ENCODE measurements at places on chromosomes 7 and 10.

GRCh38 chr7:19090526-19090925, 26.9 kb downstream of the TWIST1 start:
- DNase-seq = no peak

DNA sequence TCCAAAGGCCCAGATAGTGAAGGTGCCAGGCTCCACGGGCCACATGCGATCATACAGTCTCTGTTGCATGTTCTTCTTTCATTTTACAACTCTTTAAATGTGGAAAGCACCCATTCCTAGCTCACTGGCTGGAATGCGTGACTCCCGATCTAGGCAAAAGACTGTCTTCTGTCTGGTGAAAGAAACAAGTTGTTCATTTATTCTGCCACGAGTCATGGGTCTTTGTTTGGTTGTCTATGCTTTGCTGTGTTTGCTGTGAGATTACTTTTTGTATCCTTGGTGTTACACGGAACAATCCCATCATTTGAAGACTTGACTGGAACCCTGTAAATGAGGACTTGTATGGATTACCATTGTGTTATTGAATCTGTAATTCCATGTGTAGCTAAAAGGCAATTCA, 41.9 kb downstream of the NPVF start:
- DNase-seq = no peak

DNA sequence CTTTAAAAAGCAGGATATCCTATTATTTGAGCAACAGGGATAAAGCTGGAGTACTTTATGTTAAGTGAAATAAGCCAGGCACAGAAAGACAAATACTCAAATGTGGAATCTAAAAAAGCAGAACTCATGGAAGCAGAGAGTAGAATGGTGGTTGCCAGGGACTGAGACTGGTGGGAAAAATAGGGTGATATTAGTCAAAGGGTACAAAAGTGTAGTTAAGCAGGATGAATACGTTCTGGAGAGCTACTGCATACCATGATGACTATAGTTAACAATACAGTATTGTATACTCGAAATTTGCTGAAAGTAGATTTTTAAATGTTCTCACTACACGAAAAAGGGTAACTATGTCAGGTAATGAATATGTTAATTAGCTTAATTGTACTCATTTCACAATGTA, 125.5 kb upstream of the VSTM2A start:
- no peak for DNase-seq

- DNase-seq = no peak
Measured at GRCh38 chr10:47283848-47284247, 16.1 kb upstream of the GDF10 start.

DNA sequence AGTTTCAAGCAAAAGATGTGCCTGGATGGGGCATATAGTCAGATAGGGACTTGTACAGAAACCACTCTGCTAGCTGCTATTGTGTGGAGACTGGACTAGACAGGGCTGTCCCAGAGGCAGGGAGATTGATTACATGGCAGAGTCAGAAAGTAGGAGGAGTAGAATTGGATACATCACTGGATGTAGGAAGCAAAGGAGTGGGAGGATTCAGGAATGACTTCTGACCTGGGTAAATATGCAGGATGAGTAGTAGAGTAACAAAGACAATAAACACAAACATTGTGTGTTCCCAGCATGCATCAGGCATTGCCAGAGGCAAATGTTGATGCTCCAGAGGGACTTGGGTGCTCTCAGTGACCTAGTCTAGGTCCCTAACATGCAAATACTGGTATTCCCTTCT, 30.9 kb upstream of the MAT1A start:
- DNase-seq = no peak

- no peak for DNase-seq
Measured at GRCh38 chr7:141515941-141516340, 35.3 kb upstream of the AGK start.

DNA sequence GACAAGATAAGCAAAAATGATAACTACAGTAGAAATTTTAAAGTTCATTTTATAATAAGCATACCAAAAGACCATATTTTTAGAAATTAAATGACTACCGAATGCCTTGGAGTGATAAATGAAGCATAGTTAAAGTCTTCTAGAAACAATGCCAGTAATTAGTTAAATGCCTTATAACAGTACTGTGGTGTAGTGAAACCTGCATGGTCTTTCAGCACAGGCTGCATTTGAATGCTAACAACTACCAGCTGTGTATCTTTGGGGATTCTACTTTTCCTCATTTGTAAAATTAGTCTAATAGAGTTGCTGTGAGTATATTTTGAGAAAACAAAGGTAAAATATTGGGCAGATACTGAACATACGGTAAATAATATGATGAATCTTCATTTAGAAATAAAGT, 25.1 kb downstream of the TSPAN12 start:
- no peak for DNase-seq

DNA sequence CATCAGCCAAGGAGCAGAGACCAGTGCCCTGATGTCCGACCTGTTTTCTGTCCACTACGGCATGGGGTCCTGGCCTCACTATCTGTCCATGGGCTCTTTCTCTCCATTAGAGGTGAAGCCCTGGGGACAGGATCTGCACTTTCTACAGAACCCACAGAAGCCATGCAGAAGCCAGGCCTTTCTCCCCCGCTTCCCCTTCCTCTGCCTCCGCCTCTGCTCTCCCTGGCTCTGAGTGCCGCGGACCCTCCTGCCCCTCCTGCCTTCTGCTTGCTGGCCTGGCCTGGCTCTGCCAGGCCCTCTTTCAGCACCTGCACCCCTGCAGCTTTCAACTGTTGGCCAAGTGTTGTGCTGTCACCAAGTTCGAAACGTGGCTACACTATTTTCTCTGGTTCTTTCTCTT, 439.8 kb upstream of the ZMIZ1 start:
- no peak for DNase-seq

GRCh38 chr7:28207486-28208158, 27.0 kb upstream of the JAZF1 start:
- no peak for DNase-seq

DNA sequence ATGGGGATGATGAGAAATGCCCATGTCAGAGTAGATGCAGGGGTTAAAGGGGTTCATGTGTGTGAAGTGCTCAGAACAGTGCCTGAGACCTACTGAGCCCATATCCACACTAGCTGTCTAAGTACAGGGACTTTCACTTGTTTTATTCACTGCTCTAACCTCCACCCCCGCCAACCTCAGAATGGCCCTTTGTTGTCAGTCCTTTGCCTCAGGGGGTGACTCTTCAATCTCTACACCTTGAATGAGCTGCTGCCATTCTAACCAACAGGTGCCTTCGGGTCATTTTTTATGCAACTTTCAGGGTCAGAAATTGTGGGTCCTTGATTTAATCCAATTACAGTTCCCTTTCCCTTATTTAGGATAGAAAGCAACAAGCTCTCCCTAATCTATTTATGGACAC, 26.2 kb downstream of the VSTM4 start:
- DNase-seq = no peak

DNA sequence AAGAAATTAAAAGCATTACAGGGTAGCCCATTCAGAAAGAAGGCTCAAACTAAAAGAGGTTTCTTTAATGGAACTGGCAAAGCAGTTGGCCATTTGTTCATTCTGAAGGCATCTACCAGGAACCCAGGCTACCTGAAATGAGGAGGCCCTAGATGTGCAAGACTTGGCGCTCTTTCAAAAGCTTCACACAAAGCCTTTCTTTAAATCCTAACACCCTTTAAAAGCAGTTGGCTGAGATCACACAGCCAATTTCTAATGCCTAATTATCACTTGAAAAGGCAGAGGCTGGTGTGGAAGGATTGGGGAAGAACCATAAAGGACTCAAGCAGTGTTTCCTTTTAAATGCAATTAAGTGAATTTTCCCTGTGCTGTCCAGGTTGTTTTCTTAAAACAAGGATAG, 23.2 kb downstream of the PPP1R17 start:
- no peak for DNase-seq

DNA sequence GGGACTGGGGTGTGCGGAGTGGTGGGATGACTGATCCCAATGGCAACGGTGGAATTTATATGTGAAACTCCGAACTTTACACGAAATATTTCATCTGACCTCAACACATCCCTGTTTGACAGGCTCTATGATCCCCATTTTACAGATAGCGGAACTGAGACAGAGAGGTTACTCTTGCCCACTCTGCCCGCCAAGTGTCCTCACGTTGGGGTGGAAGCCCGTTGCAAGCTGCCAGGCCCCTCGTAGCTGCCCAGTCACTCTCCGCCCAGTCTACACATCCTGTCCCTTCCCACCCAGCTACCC, 397 bp upstream of the NFE2L3 start:
- DNase-seq = no peak

DNA sequence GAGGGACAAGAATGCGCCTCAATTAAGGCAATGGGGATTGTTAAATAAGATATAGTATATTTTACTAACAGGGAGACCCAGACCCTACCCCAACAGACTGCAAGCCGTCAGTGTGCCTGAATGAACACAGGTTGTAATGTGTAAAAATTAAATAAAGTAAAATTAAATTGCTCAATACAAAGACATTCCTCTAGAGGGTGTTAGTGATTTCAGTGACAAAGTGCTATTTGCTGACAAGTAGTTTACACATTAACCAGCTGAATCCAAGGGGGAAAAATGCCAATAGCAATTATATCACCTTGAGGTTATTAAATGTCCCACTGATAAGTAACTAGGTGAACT, 110.5 kb downstream of the EBF3 start:
- DNase-seq = no peak

GRCh38 chr7:108423089-108423989, 32.9 kb downstream of the NRCAM start:
- no peak for DNase-seq

DNA sequence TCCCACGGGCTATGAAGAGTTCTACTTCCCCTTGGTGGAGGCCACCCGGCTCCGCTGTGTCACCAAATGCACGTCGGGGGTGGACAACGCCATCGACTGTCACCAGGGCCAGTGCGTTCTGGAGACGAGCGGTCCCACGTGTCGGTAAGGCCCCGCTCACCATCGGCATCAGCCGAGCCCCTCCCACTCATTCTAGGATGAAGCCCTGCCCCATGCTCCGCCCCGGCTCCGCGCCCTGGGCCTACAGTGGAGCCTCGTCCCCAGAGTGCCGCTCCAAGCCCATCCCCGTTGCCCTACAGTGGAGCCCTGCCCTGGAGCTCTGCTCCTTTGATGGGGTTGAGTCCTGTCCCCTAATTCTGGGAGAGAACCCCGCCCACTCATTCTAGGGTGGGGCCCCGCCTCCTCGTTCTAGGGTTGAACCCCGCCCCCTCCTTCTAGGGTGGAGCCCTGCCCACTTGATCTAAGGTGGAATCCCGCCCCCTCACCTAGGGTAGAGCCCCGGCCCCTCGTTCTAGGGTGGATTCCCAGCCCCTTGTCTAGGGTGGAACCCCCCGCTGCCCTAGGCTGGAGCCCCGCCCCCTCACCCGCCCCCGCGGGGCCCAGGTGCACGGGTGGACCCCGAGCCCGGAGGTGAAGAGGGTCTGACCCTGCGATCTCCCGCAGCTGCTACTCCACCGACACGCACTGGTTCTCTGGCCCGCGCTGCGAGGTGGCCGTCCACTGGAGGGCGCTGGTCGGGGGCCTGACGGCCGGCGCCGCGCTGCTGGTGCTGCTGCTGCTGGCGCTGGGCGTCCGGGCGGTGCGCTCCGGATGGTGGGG, 3.4 kb upstream of the MUC12 start:
- peak; percentile 87 for DNase-seq

- no peak for DNase-seq
Measured at GRCh38 chr7:17183630-17184328, 114.7 kb upstream of the AHR start.

DNA sequence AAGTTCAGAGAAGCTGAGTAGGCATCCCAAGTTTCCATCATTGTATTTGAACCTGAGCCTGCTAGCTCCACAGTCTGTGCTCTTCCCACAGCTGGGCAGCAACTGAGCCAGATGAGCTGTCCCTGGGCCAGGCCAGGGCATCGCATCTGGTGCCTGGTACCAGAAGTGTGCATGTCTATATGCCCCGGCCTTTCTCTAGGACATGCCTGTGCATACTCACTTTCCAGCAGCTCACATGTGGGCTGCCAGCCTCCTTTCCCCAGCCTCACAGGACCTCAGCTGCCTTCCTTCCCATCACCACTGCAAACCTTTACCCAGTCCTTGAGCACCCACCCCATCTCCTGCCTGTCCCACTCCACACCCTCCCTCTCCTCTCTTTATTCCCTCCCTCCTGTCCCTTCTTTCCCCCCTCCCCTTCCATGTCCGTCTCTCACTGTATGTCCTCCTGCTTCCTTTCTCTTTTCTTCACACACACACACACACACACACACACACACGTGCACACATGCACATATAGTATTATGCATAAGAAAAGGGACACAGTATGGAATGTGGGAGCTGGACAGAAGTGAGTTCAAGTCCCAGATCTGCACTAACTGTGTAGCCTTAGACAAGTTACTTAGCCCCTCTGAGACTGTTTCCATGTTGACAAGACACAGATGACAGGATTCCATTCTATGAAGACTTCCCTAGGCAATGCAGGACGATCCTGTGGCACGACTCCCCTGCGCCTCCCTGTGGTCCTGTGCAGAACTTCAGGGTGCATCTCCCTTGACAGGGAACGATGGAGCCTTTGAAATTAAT, 10.9 kb downstream of the CDHR1 start:
- peak; percentile 70 for DNase-seq

- DNase-seq = no peak
Measured at GRCh38 chr10:61937631-61938351, 36.3 kb downstream of the ARID5B start.

DNA sequence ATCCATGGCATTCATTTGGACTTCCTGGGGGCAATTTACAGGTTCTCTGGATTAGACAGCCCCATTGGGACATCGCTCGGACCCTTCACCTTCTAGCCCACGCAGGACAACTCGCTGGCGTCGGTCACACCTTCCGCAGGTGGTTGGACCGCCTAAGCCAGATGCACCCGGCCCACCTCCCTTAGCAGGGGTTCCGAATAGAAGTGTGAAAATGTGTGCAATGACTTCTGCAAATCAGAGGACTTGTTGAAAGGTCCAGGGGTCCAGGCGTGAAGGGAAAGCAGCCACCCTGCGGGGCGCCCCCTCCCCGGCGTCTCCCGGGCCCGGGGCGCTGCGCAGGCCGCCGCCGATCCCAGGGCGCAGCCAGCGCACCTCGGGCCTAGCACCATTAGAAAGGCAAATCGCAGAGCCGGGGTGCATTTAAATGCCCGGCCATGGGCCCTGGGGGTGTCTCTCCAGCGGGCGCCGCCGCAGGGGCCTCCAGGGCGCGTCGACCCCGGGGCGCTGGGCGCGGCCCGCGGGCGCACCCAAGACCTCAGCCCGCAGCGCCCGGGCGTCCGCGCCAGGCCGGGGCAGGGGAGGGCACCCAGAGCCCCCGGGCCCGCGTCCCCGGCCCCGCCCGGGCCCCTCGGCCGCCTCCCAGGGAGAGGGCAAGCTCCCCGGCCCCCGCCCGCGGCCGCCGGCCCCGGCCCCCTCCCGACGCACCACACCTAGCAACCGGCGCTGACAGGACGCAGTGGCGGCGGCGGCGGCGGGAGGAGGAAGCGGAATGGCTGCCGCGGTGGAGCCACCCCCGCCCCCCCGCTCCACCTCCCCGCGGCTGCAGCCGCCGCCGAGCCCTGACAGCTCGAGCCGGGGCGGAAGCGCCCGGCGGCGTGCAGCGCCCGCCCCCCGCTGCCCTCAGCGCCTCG, 1.2 kb downstream of the JAZF1 start:
- DNase-seq = peak; percentile 65
